ENCODE measurements at places on chromosomes 3 and 15.

DNA sequence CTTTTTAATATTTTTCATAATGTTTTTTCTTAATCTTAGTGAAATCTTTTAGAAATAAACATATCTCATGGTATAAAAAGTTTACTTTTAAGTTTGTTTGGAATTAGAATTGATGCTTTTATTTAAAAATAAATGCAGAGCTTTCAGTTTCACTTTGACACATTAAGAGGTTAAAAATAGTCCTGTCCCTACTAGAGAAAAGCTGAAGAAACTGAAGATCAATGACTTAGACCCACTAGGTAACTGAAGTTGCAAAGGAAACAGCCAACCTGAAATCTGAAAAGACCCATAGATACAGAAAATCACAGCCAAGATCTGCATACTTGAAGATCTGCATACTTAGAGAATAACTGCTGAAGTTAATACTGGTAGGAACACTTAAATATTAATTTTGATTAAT is 237.6 kb downstream of the RAP2B start:
- no peak for DNase-seq

DNA sequence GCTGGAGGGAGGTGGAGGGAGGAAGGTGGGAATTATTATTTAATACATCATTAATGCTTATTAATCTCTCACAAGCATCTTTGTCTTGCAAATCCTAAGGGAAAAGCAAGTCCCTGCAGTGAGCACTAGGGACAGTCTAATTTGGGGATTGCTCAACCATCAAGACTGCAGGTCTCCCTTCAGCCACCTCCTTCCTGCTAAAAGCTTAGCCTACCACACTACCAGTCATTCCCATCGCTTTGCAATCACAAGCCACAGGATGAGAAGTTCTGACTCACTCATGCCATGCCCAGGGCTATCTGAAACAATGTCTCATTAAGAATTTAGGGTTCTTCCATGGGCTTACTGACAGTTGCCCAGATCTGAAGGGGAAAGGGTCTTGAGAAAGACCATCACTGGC is 51.0 kb upstream of the EIF1B start:
- no peak for DNase-seq

- DNase-seq: no peak
Observed at GRCh38 chr15:47708161-47708980, 8.9 kb upstream of the SEMA6D start.

DNA sequence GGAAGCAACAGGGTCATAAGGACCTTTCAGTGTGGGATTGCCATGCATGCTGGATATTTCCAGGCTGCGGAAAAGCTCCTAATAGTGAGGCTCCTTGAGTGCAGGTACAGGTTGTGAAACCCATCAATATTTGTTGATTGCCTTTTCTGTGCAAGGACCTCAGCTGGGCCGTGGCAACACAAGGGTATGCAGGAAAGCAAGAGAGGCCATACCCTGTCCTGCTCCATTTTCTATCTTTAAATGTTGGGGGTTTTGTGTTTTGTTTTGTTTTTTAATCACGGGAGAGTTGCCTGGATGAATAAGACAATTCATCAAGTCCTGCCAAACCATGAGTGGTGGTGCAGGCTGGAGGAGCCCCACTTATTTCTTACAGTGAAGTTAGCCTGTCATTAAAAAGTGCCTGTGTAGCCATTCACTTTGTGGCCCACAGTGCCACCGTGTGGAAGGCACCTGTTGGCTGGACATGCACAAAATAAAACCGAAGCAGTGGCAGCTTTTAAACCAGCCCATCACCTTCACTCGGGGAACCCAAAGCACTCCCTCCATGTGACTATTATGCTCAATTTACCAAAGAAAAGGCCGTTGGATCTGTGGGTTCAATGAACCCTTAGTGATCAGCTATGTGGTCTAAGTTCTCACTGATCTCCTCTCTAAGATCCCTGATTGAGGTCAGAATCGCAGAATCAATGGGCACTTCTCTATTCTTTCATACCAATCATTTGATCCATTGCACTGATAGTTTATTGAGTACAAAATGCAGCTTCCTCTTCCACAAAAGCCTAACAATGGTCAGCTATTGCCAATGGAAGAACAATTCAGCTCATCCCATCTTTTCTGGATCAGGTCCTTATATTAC is 42.2 kb downstream of the CLDN18 start:
- DNase-seq: no peak

- DNase-seq: no peak
Observed at GRCh38 chr15:36965570-36966342, 134.6 kb downstream of the MEIS2 start.

DNA sequence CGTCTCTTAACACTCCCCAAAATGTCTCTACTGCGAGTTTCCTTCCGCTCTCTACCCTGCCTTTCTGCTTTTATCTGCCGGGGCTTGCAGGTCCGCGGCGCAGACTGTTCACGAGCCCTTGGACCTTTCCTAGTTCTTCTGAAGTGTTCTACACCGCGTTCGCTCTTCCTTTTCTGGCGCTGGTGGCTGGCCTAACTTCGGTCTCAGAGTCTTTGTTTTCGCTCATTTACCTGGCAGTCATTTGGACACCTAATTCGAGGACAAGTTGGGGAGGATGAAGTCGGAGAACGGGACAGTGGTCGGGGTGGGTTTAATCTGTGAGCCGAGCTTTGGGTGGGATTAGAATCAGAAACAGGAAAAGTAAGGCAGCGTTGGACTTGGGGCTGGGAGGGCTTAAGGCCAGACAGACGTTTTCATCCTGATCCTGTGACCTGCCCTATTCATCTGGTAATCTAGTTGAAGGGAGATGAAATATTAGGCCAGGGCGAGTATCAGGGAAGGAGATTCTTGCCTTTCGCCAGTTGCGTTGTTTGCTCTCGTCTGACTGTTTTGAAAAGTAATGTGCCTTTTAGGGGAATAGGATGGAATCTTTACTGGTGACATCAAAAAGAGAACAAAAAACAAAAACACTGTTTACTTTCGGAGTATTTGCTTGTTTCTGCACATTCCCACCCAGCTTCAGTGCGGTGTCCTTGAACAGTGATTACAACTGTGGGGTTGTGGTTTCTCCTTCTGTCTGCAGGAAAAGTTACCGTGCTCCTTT is 1.8 kb downstream of the DIPK2A start:
- peak; percentile 57 for DNase-seq

DNA sequence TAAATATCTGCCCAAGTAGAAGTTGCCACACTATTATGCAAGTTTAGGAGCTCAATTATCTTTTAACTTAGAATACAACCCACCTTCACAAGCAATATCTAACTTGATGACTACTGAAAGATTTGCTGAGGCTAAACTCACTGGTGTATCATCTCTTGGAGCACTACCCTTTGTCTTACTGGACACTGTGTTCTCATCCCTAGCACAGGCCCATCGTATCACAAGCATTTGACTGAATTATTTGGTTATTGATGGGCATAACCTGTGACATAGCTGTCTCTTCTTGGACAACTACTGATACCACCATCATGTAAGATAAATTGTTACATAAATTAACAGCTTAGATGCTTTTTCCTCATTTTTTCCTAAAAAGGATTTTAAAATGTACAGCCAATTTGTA is 216.2 kb upstream of the THBS1 start:
- DNase-seq: no peak

DNA sequence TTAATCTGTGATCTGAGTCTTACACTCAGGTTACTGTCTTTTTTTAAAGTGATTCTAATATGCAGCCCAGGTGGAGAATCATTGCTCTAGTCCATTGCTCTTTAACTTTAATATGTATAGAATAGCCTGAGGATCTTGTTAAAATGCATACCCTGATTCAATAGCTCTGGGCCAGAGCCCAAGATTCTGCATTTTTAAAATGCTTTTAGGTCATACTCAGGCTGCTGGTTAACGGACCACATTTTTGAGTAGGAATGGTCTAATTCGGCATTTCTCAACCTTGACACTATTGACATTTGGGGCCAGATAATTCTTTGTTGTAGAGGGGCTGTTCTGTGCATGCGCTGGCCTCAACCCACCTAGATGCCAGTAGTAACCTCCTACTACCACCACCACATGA is 20.9 kb upstream of the FSTL1 start:
- DNase-seq: no peak

- DNase-seq: no peak
Observed at GRCh38 chr3:168620854-168621253, 525.1 kb upstream of the GOLIM4 start.

DNA sequence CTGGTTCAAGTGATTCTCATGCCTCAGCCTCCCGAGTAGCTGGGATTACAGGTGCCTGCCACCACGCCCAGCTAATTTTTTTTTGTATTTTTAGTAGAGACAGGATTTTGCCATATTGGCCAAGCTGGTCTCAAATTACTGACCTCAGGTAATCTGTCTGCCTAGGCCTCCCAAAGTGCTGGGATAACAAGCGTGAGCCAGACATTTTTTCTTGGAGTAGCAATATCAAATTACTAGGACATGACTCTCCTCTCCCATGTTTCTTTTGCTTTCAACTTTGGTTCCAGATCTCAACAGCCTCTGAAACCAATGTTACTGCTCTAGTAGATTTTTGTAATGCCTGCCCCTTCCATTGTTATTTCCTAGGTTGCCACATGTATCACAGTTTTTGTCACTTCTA is 462.0 kb downstream of the GBE1 start:
- DNase-seq: no peak

DNA sequence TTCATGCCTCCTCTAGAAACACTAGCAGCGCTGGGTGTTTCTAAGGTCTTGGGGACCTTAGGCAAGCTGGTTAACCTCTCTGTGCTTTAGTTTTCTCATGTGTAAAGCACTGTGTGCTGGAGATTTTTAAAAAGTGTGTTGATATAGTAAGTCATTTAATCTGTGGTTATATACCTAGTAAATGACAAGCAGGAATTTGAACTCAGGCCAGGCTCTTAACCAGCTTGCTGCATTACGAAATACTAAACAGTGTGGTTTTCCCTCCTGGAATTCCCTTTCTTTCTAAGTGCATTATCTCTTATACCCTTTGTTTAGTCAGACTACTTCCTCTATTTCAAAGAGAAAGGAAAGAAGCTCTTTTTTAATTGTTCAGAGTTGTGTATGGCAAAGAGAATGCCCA is 26.5 kb downstream of the NEO1 start:
- no peak for DNase-seq

- no peak for DNase-seq
Observed at GRCh38 chr15:65906396-65906795, 37.1 kb downstream of the RAB11A start.

- DNase-seq: peak; percentile 65
Observed at GRCh38 chr3:13419505-13420044, 547 bp downstream of the NUP210 start.

- no peak for DNase-seq
Observed at GRCh38 chr3:158470944-158471638, 99.9 kb upstream of the MLF1 start.

DNA sequence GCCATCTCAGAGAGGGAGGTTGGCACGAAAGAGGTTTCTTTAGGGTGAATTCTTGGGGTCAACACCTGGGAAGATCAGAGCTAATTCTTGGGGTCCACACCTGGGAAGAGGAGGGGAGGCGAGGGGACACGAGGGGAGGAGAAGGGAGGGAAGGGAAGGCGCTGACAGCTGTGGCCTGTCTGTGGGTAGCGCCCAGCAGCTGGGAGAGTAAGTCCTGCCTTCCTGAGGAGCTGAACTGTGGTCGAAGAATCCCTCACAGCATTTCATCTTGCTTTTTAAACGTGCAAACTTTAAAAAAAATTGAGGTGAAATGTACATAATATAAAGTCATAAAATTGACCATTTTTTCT is 63.2 kb upstream of the CGNL1 start:
- no peak for DNase-seq

DNA sequence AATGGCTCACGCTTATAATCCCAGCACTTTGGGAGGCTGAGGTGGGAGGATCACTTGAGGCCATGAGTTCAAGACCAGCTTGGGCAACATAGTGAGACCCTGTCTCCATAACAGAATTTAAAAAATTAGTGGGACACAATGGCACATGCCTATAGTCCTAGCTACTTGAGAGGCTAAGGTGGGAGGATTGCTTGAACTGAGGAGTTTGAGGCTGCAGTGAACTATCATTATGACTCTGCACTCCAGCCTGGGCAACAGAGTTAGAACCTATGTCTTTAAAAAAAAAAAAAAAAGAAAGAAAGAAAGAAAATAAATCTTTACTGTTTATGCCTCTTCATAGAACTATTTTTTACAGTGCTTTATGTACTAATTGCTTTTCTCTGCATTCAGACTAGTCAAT is 84.6 kb upstream of the LMOD3 start:
- no peak for DNase-seq

DNA sequence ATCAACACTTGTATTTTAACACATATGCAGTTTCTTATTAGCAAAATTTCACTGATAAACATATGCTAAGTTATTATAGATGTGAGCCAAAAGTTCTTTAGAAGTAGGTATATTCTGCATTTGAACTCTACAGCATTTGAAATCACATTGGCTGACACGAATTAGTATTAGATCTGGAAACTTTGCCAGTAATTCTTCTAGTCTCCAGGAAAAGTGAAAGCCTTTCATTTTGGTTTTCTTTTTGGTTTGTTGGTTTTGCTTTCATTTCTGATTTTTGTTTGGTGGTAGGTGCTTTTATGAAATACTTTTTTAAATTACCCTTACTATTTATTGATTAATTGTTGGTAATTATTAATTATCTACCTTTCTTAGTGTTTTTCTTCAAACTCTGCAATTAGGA is 72.9 kb downstream of the RBMS3 start:
- DNase-seq: no peak

DNA sequence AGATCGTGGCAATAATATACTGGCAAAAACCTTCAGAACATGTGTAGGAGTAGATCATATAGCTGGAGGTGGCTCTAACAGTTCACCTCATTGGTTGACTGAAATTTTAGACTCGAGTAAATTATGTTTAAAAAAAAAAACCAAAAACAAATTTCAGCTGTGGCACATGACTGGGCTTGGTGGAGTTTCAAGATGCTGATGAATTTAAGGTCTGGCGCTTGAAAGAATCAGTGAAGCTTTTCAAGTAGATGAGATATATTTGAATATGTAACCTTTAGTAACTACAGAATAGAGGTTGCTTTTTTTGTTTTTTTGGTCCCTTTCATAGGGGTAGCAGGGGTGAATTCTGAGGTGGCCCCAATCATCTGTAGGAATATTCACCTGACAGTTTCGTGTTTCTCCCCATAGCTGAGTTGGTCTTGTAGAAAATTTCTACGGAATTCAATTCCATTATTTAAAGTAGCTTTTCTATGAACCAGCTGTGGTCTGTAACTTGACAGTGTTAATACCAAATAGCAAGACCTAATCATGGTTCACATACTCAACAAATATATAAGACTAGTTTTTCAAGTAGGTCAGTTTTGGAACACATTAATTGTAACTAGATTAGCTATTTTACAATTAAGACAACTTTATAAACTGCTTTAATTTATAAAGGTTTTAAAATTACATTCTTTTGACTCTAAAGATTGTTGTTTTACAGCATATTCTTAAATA is 65.6 kb downstream of the MAP4 start:
- DNase-seq: no peak

GRCh38 chr3:180401226-180401625 is 200.7 kb upstream of the TTC14 start:
- DNase-seq: no peak

GRCh38 chr3:100440895-100441294 is 39.6 kb downstream of the LNP1 start:
- no peak for DNase-seq
